Activated T-cell treated with anti-CD3 and anti-CD28 coated beads for 24 hours (primary cell): ENCODE measurements at places on chromosomes 1 and 21.

- DNase-seq: no peak
Observed at GRCh38 chr1:31796707-31797106, 19.1 kb downstream of the SPOCD1 start.

DNA sequence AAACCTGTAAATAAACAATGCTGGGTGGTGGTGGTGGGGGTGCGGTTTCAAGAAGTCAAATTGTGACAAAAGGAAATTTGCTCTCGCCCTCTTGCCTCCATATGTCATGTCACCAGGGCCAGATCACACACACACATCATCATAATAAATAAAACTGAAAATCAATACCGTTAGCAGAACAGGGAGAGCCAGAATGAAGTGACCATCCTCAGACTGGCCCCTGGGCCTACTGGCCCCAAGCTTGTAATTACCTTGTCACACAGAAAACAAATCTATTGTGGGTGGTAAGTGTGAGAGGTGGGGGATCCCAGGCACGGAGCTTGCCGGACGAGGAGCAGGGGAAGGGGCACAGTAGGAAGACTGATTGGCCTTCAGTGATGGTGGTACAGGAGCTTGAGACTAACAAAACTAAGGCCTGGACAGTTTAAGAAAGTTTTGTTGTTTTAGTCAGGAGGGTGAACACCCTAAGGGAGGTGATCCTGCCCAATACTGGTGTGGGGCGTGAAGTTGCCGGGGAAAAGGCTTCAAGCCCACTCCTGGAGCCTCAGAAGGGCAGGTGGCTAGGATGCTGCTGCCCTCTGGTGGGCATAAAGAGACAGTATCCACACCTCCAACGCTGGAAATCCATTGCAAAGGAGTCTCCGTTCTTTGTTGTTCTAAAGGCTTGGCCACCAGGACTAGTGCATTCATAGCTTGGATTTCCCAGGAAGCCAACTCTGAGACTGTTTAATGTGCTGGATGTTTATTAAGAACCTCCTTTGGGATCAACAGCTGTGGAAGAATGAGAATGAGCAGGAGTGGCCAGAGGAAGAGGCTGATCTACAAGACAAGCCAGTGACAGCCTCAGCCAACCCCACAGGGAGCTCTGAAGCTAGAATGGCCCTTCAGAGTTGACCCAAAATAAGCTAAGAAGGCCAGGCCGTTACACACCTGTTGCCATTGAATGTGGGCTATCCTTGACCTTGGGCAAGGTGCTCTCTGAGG, 8.1 kb upstream of the C1orf216 start:
- DNase-seq: peak; percentile 30

- DNase-seq: no peak
Observed at GRCh38 chr1:16134066-16134801, 21.6 kb downstream of the EPHA2 start.

DNA sequence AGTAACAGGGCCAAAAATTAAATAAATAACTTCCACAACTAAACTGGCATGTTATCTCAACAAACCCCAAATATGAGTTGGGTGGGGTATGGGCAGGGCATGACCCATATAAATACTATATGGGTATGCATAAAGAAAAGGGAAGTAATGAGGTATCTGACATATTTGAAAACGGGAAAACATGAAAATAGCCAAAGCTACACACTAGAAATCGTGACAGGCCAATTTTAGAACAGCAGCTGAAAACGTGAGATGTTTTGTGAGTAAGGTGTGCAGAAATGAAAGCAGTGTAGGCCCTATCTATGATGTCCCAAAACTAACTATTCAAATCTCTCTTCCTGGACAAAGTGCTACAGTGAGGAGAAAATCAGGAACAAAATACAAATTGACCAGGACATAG, 537.9 kb upstream of the NR5A2 start:
- no peak for DNase-seq

DNA sequence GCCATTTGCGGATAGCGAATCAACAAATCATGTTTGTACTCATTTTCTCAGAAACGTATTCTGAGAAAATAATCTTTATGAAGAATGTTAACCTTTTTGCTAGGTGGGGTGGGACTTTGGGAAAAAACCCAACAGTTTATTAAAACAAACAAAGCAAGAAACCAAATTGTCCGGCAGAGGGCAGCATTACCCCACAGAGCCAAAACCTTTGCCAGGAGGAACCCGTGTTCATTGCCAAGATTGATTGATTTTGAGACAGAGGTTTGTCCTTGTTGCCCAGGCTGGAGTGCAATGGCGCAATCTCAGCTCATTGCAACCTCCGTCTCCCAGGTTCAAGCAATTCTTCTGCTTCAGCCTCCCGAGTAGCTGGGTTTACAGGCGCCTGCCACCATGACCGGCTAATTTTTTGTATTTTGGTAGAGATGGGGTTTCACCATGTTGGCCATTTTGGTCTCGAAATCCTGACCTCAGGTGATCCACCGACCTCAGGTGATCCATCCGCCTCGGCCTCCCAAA, 70.8 kb upstream of the RHOU start:
- peak; percentile 67 for DNase-seq

DNA sequence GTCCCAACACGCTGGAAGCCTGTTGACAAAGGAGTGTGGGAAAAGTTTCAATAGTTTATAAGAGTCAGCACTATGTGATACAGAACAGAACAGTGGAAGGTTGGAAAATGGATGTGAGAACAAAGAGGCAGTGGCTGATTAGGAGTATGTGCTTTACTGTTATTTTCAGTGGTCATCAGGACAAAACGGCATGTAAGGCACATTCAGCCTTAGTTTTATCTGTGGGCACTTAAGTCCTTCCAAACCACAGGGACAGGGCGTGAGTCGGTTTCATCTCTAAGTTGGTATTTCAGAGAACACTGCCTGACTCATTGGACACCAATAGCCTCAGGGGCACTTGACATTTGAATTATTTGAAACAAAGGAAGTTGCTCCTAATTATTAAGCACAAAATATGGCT, 306.9 kb downstream of the ASTN1 start:
- DNase-seq: no peak

DNA sequence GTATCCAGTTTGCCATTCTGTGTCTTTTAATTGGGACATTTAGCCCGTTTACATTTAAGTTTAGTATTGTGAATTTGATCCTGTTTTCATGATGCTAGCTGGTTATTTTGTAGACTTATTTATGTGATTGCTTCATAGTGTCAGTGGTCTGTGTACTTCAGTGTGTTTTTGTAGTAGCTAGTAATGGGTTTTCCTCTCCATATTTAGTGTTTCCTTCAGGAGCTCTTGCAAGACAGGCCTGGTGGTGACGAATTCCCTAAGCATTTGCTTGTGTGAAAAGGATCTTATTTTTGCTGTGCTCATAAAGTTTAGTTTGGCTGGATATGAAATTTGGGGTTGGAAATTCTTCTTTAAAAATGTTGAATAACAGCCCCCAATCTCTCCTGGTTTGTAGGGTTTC, 69.2 kb upstream of the PDC start:
- no peak for DNase-seq

DNA sequence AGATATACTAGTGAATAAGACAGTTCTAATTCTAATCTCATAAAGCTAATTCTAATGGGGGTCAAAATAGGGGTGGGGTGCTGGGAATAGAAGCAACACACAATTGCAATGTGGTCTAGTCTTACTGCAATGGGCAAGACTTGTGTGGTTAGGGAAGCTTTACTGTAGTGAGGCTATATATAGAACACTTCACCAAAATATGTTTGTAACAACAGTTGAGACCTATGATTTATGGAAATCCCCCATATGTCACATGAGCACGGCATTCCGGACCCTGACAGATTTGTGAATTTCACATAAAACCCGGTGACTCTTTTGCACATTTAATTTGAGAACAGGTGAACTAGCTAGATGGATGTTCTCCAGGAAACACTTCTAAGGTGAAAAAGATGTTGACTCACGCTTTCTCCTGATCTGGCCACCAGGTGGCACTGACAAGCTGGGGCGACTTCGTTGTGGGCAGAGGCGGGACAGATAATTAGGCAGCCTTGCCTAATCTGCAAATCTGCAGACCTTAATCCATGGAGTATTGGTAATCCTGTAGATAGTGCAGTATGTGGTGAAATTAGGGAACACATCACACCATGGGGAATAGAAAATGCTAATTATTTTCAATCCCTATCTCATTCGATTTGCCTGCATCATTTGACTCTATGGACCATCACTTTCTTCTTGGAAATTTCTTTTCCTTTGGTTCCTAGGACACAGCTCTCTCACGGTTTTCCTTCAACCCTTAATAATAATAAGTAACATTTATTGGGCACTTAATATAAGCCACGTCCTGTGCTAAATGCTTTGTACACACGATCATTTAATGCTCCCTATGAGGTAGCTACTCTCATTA, 37.7 kb downstream of the KIAA0040 start:
- DNase-seq: peak; percentile 70

DNA sequence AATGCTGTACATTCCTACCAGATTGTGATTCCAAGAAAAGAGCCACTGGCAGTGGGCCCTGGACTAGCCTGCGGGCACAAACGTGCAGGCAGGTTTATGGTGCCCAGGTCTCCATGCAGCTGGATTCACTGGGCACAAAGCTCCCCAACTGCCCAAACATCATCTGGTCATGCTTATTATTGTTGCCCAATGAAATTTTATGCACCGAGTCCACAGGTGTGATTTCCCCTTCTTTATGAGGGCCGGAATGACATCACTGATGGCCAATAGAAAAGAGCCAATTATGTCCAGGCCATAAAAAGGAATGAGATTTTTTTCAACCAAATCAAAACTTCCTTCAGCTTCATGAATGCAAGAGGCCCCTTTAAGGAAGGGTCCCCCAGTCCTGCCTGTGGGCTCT, 66.2 kb downstream of the ERI3 start:
- DNase-seq: no peak

GRCh38 chr1:87688136-87688535, 359.5 kb downstream of the LMO4 start:
- no peak for DNase-seq

- DNase-seq: no peak
Observed at GRCh38 chr21:45971616-45972352, 9.8 kb upstream of the COL6A1 start.

GRCh38 chr1:145878724-145879123, 6.9 kb downstream of the ANKRD35 start:
- DNase-seq: no peak

- DNase-seq: no peak
Observed at GRCh38 chr1:197218857-197219256, 49.2 kb upstream of the CRB1 start.

DNA sequence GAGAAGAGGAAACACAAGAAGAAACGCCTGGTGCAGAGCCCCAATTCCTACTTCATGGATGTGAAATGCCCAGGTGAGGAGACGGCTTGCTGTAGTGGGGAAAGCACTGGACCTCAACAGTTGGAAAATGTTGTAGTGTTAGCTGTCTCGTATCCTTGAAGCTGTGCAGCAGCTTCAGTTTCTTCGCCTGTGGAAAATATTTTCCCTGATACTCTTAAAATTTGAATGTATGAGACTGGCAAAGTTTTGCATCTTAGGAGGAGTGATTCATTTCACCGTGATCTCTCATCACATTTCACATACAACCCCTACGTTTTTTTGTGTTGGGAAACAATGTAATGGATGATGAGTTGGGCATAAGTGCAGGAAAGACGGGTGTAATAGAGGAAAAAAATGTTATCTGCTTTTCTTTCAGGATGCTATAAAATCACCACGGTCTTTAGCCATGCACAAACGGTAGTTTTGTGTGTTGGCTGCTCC, 629 bp downstream of the RPS27 start:
- DNase-seq: no peak

GRCh38 chr1:12372180-12372579, 142.3 kb downstream of the VPS13D start:
- no peak for DNase-seq

- DNase-seq: no peak
Observed at GRCh38 chr1:239717918-239718184, 331.5 kb downstream of the CHRM3 start.

DNA sequence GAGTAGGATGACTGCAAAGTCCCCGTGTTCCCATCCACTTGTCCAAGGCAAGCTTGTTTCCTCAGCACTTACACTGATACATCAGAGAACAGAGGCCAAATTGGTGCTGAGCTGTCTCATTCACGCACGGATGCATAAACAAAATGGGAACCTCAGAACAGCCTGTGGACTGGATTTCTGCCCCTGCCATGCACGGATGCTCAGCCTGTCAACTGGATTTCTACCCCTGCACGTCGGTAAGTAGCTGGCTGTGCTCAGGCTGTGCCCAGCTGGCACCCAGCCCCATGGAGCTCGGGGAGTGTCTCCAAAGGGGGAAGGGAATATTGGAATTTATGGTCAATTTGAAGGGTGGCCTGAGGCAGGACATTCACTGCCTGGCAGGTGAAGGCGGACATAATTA, 40.8 kb upstream of the TMPRSS2 start:
- DNase-seq: no peak

- DNase-seq: no peak
Observed at GRCh38 chr1:147673406-147673805, 3.1 kb upstream of the ACP6 start.

DNA sequence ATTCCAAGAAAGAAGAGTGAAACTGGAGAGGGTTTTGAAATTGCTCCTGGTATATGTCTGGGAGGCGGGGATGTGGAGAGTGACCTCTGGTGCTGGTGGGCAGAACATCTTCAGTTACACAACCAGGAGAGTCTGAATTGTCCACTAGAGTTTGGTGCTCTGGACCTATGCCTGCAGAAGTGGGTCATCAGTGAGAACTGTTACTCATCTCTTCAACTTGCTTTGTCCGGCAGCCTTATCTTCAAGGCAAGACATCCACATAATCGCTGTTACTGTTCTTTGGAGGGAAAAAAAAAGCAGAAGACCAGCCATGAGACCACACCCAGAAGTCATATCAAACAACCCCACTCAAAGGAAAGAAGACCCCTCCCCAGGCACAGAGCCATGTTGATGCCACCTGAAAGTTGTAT, 14.9 kb downstream of the SH2D1B start:
- DNase-seq: no peak

DNA sequence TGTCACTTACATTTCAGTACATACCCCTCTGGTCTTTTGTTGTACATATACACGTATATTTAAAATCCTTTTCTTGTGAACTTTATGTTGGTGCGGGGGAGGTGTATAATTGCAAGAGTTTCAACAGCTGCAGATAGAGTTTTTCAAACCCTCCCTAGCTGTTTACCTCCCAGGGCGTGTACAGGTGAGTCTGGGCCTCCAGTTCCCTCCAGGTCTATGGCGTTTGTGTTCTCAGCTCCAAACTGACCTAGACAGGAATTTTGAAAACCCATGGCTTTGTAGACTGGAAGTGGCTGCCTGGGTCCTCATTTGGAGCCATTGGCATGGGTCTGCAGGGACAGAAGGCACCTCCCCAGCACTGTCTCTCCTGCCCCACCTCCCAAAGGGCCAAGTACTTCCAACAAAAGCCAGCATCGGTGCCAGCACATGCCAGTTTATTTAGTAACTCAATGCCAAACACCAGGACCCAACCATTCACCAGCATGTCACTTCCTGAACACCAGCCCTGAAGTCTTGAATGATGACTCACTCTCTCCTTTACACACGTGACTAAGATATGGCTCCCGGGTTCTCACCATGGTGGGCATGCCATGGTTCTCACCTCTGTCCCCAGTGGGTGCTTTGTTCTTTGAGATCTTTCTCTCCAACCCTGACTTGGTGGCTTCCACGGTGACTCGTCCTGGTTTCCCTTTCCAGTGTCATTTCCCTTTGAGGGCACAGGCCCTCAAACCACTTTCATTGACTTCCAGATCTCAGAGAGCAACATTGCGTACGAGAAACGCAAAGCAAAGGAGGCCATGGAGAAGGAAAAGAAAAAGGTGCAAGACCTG, 57.3 kb upstream of the EFHD2 start:
- peak; percentile 46 for DNase-seq

- DNase-seq: no peak
Observed at GRCh38 chr1:177270863-177271262, 100.1 kb downstream of the BRINP2 start.

- no peak for DNase-seq
Observed at GRCh38 chr1:67347688-67348472, 40.2 kb downstream of the IL12RB2 start.

- DNase-seq: no peak
Observed at GRCh38 chr1:201053155-201053860, 29.8 kb upstream of the KIF21B start.
